ENCODE measurements at places on chromosomes 1 and 21.

- no peak for ATAC-seq
Measured at GRCh38 chr1:238628110-238628509, 737.4 kb upstream of the ZP4 start.

DNA sequence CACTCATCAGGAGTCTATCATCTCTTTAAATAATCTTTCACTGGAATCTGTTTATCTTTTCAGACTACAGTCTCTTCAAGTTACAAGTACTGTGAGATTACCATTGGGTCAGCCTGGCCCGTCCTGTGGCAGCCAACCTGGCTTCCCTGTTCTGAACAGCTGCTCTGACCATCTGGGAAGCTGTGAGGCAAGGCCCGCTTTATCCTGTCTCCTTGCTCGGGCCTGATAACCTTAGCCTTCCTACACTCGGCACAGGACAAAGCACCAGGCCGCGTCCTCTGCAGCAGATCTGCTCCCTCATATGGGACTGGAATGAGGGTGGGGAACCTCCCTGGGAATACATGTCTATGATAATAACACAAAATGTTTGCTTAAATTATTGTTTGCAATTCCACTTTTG lies 113.3 kb downstream of the PTPN14 start:
- ATAC-seq = no peak

- no peak for ATAC-seq
Measured at GRCh38 chr1:35567947-35568558, 5.1 kb upstream of the TFAP2E start.

GRCh38 chr1:151108331-151108730 lies 37.8 kb downstream of the GABPB2 start:
- no peak for ATAC-seq

GRCh38 chr1:185916861-185917260 lies 182.7 kb downstream of the HMCN1 start:
- ATAC-seq = peak; percentile 42

DNA sequence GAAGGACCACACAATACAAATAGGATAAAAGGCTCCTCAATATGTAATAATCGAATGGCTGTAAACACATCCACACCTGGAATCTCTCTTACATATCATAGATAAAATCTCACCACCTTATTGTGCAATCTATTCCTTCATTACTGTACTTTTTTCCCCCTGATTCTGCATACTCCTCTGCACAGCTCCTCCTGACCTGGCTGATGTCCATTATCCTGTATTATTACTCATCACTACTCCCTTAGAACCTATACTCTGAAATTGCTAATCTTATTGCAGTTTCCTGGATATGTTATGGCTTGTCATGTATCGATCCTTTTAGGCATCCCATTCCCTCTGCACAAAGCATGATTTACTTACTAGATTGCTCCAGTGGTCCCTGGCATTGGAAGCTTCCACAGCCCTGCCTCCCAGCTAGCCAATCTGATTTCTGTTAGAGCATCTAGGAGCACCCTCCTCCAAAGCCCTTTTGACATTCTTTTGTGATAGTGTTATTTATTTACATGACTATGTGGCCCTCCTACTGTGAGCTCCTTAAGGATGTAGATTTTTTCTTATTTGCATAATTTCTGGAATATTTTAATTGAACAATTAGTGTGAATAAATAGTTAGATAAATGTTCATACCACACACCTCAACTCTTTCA lies 24.2 kb upstream of the PHGDH start:
- ATAC-seq = no peak

DNA sequence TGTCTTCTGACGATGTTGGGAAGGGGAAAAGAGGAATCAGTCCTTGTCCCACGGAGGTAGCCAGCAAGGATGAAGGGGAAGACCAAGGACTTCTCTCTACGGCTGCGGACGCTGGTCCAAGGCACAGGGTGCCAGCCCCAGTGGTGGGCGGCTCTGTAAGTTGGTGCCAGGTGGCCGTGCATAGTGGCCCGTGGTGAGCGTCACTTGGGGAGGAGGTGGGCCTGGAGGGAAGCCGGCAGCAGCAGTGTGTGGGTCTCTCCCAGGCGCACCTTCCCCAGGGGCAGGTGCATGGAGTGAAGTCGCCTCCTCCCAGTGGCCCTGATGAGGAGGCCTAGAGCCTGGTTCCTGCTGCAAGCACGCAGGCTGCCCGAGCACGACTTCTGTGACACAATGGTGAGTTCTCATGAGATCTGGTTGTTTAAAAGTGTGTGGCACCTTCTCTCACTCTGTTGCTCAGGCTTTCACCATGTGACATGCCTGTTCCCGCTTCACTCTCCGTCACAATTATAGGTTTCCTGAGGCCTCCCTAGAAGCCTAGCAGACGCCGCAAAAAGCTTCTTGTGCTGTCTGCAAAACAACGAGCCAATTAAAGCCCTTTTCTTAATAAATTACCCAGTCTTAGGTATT lies 43.6 kb upstream of the TIAM1 start:
- ATAC-seq = no peak

DNA sequence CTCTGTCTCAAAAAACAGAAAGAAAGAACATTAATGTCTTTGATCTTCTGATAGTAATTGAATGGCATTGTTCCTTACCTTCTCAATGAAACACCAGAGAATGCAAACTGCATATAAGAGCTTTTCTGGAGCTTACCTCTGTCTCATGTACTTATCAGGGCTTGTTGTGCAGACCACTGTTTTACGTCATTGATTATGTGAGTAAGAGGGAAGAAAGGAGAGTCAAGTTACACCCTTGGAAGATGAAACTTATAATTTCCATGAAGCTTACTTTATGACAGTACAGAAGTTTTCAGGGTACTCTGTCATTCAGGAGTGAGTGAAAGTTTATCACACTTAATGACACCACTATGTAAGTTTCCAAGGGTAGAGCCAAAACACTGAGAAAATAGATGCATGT lies 49.0 kb upstream of the MAB21L3 start:
- no peak for ATAC-seq

DNA sequence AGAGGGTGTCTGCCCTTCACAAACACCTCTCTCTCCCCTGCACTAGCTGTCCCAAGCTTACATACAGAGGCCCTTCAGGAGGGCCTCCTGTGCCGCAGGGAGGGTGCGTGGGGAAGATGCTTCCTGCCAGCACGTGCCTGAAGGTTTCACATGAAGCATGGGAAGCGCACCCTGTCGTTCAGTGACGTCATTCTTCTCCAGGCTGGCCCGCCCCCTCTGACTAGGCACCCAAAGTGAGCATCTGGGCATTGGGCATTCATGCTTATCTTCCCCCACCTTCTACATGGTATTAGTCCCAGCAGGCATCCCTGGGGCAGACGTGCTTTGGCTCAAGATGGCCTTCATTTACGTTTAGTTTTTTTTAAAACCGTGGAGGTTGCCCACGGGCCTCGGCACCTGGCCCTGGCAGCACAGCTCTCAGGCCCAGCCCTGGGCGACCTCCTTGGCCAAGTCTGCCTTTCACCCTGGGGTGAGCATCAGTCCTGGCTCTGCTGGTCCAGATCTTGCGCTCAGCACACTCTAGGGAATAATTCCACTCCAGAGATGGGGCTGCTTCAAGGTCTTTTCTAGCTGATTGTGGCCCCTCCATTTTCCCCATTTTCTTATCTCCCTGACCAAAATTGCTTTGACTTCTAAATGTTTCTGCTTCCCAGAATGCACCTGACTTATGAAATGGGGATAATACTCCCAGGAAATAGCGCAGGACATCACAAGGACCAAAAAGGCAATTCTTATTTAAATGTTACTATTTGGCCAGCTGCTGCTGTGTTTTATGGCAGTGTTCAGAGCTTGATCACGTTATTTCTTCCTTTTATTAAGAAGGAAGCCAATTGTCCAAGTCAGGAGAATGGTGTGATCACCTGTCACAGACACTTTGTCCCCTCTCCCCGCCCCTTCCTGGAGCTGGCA lies 6.1 kb downstream of the NPPA start:
- no peak for ATAC-seq

GRCh38 chr1:2530513-2531361 lies 674 bp upstream of the HES5 start:
- ATAC-seq = no peak

DNA sequence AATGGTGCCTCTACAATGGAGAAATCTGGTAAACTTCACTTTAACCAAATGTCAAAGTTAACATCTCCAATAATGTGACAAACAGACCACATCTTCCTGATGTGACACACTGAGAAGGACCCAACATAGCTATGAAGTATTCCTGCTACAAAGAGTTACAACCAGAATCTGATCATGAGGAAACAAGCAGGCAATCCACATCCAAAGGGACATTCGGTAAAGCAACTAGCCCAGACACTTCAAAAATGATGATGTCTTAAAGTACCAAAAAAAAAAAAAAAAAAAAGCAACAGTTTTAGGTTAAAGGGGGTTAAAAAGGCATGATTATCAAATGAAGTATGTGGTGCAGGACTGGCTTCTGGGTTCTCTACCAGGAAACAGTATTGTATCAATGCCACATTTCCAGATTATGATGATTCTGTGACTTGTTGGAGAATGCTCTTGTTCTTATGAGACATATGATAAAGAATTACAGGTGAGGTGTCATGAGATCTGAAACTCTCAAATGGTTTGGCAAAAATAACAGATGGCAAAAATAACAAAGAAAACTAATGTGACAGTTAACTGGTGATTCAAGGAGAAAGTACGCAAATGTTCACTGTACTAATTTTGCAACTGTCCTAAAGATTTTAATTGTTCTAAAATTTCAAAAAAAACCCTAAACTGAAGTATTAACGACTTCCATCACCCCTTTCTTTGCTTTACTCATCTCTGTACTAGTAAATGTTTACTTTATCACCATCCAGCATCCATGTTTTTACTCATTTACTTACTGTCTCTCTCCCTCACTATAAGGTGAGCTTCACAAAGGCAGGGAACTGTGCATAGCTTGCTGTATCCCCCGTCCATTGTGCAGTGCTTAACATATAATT lies 2.8 kb downstream of the CD58 start:
- peak; percentile 15 for ATAC-seq

- no peak for ATAC-seq
Measured at GRCh38 chr1:226985839-226986463, 45.9 kb downstream of the COQ8A start.

- ATAC-seq = no peak
Measured at GRCh38 chr1:223188618-223189356, 45.7 kb upstream of the TLR5 start.

- no peak for ATAC-seq
Measured at GRCh38 chr1:155646307-155646706, 36.3 kb downstream of the MSTO1 start.

Data from activated T-helper 17 cell treated with anti-CD3 and anti-CD28 coated beads, Interleukin-2, amount 50 U/mL, for 72 hours (primary cell).